Posterior cingulate gyrus (tissue), 11 donors: ENCODE measurements at places on chromosomes 7 and 10.

GRCh38 chr10:64316416-64316815 is 795.2 kb downstream of the REEP3 start:
- DNase-seq = no peak

DNA sequence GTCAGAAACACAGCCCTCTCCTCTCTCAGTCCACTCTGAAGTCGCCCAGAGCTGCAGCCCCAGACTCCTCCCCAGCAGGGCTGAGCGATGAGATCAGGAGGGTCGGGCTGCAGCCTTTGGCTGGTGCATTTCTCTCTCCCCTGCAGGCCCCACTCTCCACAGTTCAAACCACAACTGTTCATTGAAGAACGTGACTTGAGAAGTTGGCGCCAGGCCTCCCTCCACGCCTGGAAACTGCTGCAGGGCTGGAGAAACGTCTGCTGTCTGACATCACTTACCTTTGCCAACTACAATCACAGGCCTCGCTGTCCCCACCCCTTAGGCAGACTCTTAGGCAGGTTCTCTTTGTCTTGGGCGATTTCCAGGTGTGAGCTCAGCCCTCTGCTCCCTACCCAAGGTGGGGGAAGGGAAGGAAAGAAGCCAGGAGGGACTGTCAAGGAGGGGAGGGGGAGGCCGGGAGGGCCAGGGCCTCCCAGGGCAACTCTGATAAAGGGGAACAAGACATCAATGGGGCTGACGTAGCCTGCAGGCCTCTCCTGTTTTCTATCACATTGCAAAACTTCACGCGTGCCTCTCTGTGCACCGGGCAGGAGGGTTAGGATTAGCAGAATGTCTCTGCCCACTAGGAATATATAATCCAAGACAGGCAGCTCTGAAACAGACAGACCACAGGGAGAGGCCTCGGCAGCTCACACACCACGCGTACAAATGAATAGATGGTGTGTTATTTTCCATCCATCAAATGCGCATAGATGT is 32.7 kb downstream of the CALML5 start:
- DNase-seq = no peak

- DNase-seq = no peak
Observed at GRCh38 chr10:29183301-29183945, 105.4 kb upstream of the LYZL1 start.

DNA sequence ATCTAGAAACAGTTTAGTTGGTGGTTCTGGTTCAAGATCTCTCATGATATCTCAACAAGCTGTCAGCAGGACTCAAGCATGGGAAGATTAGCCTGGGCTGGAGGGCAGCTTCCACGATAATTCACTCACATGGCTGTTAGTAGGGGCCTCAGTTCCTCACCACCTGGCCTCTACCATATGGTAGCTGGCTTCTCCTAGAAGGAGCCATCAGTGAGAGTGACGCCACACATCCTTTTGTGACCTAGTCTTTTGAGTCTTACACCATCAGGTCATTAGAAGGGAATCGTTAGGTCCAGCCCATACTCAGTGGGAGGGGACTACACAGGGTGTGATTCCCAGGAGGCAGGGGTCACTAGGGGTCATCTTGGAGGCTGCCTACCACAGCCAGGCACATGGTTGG is 239.3 kb upstream of the PLPP4 start:
- DNase-seq = no peak

DNA sequence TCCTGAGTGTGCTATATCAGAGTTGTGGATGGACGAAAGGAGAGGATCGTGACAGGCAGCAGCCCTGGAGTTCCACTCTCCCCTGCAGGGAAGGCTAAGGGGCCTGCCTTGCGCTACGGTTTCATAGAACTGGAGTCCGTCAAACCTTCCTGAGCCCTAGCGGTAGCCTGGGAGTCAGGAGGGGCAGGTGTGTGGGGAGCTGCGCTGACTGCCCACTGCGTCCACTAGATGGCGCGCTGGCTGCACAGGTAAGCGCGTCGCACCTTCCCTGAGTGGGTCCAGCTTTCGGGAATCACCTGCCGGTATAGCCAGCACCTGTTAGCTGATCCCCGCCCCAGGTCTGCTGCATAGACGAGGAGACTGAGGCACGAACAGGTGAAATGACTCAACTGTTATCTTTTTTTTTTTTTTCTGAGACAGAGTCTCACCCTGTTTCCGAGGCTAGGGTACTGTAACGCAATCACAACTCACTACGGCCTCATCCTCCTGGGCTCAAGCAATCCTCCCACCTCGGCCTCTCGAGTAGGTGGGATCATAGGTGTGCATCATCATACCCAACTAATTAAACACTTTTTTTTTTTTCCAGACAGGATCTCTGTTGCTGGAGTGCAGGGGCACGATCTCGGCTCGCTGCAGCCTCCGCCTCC is 20.2 kb upstream of the BAIAP2L1 start:
- peak; percentile 39 for DNase-seq

DNA sequence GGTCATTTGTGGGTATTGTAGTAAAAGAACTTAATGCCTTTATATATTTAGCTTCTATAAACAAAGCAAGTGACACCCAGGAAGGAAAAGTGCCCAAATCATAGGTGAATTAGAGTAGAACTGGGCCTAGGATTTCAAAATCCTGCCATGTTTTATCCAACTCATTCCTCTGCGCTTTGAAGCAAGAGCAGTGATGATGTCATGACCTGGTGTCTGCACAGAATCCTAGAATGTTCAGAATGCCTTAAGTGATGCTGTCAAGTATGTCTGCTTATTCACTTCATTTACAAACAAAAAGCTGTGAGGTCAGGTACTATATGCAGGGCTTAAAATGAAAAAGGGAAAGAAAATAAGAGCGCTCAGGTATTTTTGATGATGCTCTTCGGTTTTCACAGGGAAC is 737.2 kb upstream of the ANKRD30A start:
- no peak for DNase-seq

- no peak for DNase-seq
Observed at GRCh38 chr7:80380957-80381356, 130.9 kb downstream of the GNAT3 start.

- no peak for DNase-seq
Observed at GRCh38 chr10:126252884-126253610, 135.2 kb downstream of the ADAM12 start.

GRCh38 chr10:119357412-119358151 is 150.2 kb downstream of the GRK5 start:
- no peak for DNase-seq

DNA sequence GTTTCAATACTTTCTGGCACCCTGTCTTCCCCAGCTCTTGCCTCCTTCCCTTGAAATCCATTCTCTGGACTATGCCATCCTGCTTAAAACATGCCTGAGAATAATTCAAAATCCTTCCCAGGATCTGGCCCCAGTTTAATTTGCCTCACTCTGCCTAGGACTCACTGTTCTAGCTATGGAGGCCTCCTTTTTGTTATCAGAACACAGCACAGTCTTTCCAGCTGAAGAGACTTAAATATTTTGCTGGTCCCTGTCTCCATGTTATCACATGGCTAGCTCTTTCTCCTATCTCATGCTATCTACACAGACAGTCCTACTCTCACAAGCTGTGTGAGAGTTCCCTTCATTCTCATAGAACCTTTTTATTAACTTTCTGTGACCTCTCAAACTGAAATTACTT is 194.8 kb downstream of the RNLS start:
- DNase-seq = no peak

- no peak for DNase-seq
Observed at GRCh38 chr10:112797855-112798254, 152.2 kb upstream of the TCF7L2 start.

DNA sequence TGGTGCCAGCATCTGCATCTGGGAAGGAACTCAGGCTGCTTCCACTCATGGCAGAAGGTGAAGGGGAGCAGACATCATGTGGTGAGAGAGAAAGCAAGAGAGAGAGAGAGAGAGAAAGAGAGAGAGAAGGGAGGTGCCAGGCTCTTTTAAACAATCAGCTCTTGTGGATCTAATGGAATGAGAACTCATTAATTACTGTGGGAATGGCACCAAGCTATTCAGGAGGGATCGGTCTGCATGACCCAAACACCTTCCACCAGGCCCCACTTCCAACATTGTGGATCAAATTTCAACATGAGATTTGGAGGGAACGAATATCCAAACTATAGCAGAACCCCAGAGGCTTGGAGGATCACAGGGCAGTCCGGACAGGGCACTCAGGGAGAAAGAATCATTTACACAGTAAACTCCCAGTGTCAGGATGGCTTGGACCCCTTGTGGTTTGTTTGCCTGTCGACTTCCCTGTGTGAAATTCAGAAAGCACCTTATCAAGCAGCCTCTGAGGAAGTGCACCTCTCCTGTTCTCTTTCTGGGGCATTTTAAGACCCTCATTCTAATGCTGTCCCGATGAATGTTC is 308.5 kb downstream of the REEP3 start:
- no peak for DNase-seq

DNA sequence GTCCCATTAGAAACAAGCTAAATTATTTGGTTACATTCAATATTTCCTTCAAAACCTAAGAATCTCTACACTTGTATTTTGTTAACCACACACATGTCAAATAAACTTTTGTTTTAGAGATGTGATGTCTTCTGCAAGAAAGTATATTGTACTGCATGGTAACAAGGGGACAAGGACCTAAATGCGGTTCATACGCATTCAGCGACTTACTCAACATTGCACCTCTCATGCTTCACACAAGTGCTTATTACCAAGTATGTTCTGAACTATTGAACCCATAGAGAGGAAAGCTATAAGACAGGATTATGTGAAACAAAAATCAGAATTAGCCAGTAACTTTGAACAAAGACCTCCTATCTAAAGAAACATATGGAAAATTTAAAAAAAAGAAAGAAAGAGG is 68.3 kb downstream of the CREB5 start:
- DNase-seq = no peak

- DNase-seq = no peak
Observed at GRCh38 chr10:99908512-99908911, 101.2 kb downstream of the DNMBP start.

- no peak for DNase-seq
Observed at GRCh38 chr10:58956926-58957325, 219.5 kb upstream of the PHYHIPL start.

- DNase-seq = no peak
Observed at GRCh38 chr10:49263591-49263990, 35.4 kb upstream of the C10orf71 start.

DNA sequence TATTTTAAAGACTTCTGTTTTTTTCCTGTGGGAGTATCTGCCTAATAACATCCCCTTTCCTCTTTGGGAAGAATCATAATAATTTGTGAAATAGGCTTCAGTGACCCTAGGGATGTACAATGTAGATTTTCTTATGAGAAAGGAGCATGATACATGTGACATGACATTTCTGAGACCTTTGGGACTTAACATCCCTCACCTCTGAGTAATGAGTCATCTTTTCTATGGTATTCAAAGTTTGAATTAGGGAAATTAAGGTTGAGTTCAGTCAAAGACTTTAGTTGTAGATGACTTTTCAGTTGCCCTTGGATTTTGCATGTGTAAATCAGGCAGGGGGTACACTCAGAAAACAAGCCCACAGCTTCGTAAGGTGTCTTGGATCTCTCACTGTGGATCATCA is 14.3 kb downstream of the GRK5 start:
- DNase-seq = no peak

- no peak for DNase-seq
Observed at GRCh38 chr10:121296881-121297585, 301.2 kb downstream of the FGFR2 start.

DNA sequence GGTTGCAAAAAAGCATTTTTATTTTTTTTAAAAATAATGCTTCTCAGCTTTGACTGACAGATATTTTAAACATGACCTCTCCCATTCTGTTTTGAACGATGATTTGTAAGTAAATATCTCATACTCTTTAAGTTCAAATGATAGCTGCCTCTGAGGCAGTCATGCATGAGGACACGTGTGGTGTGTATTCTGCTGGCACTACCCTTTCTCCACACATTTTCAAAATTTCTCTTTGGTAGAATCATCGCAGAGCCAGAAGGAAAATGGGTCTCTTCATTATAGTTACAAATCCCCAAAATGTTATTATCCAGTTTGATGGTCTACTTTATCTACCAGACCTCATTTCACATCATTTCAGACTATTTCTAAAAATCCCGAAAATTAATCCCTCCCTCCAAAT is 55.1 kb downstream of the FZD1 start:
- no peak for DNase-seq

DNA sequence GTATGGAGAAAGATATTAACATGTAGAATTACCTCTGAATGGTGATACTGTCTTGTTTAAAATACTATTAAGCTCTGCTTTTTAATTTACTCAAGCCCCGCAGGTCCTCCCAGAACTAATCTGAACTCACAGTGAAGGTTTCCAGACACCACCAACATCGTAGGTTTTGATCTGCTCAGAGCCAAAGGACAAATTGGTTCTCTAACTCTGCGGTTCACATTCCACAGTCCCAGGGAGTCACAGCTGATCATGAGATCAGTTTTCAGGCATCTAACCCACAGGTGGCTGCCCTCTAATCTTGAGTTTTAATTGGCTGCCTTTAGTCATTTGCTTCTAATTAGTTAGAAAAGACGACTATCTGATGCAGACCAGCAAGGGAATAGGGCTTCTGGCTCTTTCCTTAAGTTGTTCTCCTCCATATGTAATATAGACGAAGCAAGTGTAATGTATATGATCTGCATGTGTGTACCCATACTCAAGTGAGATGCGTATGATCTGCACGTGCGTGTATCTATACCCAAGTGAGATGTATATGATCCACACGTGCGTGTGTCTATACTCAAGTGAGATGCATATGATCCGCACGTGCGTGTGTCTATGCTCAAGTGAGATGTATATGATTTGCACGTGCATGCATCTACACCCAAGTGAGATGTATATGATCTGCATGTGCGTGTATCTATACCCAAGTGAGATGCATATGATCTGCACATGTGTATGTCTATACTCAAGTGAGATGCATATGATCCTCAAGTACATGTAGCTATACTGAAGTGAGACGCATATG is 331.5 kb upstream of the NPVF start:
- no peak for DNase-seq

- DNase-seq = peak; percentile 51
Observed at GRCh38 chr7:128135515-128136214, 104.4 kb upstream of the LRRC4 start.

GRCh38 chr7:128453836-128454804 is 1.6 kb upstream of the HILPDA start:
- peak; percentile 85 for DNase-seq

GRCh38 chr10:126060261-126060931 is 164.0 kb downstream of the FANK1 start:
- DNase-seq = no peak

DNA sequence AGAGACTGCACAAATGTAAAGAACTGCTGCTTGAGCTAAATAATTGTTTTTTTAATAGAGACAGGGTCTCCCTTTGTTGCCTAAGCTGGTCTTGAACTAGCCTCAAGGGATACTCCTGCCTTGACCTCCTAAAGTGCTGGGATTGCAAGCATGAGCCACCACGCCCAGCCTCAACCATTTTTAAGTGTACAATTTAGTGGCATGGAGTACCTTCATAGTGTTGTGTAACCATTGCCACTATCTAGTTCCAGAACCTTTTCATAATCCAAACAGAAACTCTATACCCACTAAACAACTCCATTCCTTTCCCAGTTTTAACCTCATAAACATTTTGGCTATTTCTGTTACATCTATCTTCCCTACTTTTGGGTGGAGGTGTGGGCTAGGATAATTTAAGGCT is 6.7 kb downstream of the EIF4H start:
- no peak for DNase-seq

GRCh38 chr10:13851906-13852305 is 265.1 kb downstream of the PRPF18 start:
- no peak for DNase-seq

GRCh38 chr7:36851382-36851781 is 127.1 kb upstream of the AOAH start:
- DNase-seq = no peak
